ENCODE measurements at places on chromosomes 7 and 10.

GRCh38 chr7:73520673-73521635 is 1.1 kb downstream of the BAZ1B start:
- no peak for DNase-seq

DNA sequence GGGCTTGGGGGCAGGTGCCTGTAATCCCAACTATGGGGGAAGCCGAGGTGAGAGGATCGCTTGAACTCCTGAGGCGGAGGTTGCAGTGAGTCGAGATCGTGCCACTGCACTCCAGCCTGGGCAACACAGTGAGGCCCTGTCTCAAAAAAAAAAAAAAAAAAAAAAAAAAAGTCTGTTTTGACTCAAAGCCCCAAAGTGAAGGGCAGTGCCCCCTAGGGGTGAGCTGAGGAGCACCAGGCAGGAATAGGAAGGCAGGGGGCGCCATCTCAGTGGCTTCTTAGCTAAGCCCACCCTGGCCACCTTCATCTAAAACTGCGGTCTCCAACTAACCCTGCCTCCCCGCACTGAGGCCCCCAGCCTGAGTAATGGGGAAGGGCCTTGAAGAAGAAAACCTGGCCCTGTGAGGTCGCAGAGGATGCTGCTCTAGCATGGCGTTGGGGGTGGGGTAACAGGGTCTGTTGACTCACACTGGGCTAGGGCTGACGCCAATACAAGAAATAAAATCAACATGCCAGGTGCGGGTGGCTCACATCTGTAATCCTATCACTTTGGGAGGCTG is 9.8 kb downstream of the PODXL start:
- no peak for DNase-seq

GRCh38 chr7:99693427-99694200 is 13.8 kb upstream of the CYP3A5 start:
- no peak for DNase-seq

DNA sequence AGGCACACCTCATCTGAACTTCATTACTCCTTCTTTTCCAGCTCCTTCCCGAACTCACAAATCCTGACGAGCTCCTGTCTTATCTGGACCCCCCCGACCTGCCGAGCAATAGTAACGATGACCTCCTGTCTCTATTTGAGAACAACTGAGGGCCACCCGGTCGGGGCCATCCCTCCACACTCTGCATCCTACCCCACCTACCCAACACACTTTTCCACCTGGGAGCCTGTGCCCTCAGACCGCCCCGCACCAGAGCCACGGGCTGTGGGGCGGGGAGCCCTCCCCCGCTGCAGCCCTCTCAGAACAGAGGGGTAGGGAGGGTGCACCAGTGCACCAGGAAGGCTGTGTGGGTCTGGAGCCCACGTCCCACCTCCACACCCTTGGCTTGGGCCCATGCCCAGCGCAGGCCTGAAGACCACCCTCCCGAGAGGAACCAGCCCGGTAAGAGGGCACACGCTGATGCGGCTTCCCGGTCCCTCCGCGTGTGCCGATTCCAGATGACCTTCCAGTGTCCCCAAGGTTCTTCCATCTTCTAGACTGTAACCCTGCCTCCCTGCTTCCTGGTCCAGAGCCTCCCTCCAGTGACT is 34.6 kb upstream of the PPIF start:
- no peak for DNase-seq

DNA sequence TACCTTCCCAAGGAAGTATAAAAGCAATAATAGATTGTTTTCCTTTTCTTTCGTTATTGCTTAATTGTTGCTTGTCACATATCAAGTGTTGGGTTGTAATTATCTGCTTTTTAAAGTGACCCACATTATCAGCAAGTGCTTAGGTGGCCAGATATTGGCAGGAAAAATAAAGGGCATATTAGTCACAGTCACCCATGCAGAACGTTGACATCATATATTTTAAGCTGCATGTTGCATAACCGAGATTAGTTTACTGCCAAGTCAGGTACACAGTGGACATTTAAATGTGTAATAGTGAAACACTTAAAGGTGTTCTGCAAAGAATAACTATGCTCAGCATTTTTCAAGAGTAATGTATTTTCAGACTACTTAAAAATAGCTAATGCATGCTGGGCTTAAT is 11.4 kb downstream of the NEBL start:
- DNase-seq = no peak

- DNase-seq = no peak
Observed at GRCh38 chr10:71486484-71487114, 89.9 kb downstream of the CDH23 start.

DNA sequence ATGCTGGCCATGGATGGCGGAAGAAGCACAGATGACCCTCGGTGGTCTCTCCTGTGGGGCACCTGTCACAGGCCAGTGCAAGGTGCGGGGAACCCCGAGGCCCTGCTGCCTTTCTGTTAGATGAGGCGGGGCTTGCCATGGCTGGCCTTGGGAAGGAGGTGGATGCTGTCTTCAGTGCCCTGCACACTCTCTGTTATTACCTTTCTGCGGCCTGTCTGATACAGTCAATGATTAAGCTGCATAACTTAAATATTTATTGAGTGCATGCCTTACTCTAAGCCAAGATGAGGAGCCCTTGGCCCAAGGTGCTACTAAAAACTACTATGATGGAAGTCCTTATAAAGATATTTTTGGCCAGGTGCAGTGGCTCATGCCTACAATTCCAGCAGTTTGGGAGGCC is 36.7 kb upstream of the MNX1 start:
- no peak for DNase-seq

DNA sequence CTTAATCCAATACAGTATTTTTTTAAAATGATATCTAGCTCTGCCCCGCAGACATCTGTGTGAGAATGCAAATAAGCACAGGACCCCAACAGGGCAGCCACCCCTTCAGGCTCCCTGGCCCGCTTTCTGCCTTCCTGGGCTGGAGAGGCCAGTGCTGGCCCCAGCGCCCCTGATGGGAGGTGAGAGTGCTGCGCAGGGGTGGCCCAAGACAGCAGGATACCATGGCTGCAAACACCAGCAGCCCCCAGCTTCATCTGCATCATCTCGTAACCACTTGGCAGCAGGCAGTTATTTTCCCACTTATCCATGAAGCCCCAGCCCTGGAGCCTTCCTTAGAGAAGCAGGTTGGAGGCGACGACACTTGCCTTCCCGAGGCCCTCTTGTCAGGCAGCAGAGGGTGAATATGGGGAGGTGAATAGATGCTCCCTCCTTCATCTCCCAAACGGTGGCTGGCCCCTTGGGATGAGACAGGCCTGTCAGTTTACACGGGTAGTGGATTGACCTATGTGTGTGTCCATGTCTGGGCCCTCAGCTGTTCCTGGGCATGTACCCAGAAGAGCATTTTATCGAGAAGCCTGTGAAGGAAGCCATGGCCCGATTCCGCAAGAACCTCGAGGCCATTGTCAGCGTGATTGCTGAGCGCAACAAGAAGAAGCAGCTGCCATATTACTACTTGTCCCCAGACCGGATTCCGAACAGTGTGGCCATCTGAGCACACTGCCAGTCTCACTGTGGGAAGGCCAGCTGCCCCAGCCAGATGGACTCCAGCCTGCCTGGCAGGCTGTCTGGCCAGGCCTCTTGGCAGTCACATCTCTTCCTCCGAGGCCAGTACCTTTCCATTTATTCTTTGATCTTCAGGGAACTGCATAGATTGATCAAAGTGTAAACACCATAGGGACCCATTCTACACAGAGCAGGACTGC is 71.2 kb downstream of the ALOX5 start:
- no peak for DNase-seq

DNA sequence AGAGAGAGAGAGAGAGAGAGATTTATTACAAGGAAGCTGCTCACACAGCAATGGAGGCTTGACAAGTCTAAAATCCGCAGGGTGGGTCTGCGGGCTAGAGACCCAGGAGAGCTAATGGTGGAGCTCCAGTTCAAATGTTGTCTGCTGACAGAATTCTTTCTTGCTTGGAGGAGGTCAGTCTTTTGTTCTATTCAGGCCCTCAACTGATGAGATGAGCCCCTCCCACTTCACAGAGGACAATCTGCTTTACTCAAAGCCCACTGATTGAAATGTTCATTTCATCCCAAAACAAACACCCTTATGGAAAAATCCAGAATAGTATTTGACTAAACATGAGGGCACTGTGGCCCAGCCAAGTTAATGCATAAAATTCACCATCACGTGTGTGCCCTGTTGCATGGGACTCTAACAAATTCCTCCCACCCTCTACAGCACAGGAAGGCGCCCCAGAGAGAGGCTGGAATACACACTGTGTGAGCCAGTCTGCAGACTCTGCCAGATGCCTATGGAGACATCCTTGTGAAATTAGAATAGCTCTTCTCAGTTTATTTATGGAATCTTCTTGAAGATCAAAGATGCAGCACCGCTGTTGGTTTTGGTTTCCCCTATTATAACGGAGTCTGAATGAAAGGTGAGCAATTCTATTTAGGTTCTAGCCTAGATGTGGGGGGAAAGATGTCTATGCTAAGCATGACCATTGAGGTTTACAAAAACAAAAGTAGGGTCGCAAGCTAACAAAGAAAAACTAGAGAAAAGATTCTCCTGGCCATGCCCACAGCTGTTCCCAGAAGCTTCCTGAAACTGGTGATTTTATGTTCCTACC is 123.0 kb upstream of the SFMBT2 start:
- DNase-seq = no peak

DNA sequence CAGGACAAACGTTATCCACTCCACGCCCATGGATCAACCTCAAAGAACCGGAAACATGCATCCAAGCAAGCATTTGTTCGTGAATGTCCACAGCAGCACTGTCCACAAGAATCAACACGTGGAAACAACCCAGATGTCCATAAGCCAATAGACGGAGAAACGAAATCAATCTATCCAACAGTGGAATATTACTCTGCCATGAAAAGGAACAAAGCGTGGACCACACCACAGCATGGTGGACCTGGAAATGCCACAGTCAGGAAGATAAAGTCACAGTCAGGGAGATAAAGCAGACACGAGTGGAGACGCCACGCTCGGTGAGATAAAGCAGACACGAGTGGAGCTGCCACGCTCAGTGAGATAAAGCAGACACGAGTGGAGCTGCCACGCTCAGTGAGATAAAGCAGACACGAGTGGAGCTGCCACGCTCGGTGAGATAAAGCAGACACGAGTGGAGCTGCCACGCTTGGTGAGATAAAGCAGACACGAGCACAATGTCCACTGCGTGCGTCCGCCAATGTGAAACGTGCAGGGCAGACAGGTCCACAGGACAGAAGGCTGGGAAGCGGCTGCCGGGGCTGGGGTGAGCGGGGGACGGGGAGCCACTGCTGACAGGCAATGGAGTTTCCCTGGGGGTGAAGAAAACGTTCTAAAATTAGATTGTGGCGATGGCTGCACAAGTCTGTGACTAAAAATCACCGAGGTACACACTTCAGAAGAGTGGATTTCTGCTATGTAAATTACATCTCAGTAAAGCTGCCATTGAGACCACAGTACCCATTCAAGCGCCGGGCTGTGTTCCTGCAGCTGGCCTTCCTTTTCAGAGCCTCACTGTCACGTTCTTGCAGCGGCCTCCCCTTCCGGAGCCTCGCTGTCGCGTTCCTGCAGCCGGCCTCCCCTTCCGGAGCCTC is 10.6 kb downstream of the GPER1 start:
- DNase-seq = no peak

DNA sequence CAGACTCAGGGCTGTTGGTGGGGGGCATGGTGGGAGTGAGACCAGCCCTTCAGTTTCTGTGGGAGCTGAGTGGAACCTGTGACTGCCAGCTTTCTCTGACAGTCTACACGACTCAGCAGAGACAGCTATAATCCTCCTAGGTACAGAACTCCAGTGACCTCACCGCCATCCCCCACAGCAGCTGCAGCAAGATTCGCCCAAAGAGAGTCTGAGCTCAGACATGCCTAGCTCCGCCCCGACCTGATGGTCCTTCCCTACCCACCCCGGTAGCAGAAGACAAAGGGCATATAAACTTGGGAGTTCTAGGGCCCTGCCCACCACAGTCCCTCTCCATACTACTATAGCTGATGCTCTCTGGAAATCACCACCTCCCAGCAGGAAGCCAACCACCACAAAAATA is 500.1 kb downstream of the ETV1 start:
- DNase-seq = no peak

DNA sequence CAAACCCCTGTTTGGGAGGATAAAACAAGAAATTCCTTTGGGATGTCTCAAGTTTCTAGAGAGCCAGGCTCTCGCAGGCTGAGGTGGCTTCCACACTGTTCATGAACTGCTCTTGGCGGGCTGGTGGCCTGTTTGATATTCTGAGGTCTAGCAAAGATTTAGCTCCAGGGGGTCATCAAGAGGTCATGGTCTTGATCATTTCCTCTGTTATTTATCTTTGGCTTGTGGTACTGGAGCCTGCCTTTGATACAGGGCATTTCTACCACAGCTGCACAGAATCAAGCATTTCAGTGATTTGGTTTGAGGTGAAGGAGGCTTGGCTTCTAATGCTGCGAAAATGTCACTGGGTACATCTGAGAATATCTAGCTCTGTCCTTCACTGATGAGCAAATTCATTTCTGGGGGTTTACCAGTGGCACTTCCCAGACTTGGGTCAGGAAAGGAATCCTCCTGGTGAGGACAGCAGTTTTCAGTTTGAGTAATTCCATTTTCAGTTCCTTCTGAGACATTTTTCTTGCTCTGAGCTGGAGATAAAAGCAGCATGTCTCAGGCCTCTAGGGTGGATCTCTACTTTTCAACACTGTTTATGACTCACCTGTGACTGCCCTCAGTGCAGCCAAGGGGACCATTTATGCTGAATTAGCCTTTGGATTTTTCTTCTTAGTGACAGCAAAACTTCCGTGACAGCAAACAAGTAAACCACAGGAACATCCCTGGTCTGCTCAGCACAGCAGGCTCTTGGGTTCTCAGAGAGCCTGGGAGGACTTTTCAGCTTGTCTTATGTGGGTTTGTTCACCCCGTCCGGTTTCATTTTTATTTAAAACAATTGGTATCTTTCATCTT is 312.0 kb downstream of the RNLS start:
- DNase-seq = no peak

- no peak for DNase-seq
Observed at GRCh38 chr10:121168545-121169216, 317.5 kb downstream of the WDR11 start.
